ENCODE measurements at places on chromosomes 2 and 18.

DNA sequence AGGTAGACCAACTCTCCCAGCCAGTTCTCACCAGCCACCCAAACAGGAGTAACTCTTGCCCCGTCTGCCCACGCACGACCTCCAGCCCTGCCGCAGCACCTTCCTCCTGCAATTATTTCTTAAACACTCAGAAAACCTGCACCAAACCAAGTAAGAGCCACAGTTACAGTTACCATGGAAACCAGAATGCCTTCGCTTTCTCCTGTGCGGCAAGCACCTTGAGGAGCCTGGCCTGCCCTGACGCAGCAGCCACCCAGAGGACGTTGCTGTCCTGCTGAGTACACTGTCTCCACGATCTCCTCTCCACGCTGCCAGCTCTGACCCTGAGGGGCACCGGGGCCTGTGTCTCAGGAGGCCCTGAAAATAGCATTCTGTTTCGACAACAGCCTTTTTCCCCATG, 94.3 kb upstream of the SMIM21 start:
- no peak for DNase-seq

DNA sequence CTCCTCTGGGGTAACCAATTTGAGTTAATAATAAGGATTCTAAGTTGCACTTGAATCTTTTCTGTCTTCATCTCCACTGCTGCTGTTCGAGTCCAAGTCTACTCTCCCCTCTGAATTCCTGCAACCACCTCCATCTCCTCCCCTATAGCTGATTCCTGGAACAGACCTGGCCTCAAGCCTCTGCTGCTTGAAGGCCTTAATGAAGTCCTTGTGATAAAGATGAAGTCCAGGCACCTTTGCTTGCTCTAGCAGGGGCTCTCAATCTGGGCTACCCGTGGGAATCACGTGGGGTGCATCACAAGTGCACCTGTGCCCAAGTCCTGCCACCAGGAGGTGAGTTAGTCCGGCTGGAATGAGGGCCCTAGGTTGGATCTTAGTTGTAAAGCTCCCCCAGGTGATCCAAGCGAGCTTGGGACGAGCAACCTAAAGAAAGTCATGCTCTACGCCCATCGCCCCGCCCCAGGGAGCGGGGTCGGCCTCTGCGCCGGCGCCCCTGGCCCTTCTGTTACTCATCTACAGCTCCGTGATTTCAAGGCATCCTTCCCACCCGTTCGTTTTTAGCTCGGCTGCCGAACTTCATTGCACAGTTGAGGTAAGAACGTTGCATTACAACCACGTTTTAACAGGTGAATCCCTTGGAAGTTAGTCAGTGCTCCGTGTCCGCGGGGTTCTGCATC, 905 bp upstream of the IAH1 start:
- no peak for DNase-seq

DNA sequence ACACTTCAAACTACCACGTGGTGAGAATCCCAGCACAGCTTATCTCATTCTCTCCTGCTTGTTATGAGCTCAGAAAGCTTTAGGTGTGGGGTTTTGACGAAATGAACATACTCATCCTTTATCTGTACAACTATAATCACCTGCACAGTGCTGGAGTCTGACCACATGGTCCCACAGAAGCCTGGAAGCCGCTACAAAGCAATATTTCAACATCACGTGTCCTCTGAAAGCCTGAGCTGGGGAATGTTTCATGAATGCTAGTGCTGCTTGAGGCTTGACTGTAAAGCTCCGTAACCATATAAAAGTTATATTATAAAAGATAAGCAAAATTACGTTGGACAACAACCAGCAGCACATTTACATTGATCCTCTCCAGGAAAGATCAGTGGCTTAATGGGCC, 43.9 kb downstream of the PIEZO2 start:
- no peak for DNase-seq

DNA sequence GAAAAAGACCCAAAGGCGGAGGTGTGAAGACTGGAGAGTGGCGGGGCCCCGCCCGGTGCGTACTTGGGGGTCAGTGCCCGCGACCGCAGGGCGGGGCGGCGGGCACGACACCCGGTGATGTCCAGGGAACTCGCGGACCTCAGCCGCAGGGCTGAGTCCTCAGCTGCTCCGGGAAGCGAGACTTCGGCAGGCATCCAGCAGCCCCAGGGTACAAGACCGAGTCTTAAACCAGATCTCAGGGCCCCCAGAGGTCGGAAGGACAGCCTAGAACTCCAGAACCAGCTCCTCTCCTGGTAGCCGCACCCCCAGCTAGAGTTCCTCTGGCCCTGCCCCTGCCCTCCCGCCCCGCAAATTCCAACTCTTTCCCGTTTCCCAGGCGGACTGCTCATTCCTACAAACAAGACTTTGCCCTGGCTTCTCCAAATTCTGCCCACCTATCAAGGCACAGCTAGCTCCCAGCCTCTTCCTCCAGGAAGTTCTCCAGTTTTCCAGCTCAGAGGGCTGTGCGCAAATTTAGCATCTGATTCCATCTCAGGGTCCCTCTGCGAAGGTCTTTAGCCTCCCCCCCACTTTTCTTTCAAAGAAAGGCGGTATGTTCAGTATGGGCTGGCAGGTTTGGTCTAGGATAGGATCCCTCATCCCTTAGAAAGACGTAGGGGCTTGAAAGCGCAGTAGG, 26.0 kb upstream of the NOTO start:
- no peak for DNase-seq

DNA sequence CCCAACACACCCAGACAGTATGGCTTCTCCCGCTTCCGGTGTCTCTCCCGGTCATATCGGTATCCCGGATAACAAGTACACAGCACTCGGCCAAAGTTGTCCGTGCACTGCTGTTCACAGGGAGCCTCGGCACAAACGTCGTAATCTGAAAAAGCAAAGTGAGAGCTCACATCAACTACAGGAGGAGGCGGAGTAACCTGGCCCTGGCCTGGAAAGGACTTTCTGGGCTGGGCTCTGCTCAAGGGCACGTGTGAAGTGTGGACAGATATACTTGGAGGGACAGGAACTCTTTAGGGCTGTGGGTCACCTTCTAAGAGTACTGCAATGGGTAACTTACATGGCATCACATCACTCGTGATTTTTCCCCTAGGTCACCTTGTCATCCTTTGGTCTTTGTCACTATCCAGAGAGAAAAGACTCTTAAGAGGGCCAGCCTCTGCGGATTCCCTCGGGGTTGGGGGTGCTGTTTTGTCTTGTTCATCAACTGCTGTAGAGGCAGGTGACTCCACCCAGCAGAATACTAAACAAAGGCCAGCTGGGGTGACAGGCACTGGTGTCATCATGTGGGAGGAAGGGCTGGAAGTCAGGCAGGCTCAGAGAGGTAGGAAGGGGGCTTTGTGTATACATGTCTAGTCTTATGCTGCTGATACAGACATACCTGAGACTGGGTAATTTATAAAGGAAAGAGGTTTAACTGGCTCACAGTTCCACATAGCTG, 110.6 kb upstream of the LMAN1 start:
- DNase-seq = no peak

DNA sequence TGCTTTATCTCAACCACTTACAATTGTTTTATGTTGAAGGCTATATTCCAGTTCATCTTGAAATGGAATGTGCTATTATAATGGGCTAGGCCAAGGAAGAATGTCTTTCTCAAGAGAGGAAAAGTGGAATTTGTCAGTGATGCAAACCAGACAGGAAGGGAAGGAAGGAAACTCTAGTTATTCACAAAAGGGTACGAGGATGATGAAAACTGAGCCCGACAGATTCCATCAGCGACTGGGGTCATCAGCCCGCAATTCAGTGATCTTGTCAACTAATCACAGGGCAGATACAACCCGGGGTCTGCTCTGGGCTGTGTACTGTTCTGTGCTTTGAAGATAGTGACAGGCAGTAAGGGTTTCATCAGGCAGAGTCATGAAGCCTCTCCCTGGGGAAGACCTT, 23.4 kb upstream of the LYPD6 start:
- DNase-seq = no peak

- DNase-seq = no peak
Observed at GRCh38 chr2:177721087-177721486, 328.5 kb downstream of the AGPS start.

- DNase-seq = no peak
Observed at GRCh38 chr2:160876029-160876428, 284.2 kb upstream of the TANK start.

DNA sequence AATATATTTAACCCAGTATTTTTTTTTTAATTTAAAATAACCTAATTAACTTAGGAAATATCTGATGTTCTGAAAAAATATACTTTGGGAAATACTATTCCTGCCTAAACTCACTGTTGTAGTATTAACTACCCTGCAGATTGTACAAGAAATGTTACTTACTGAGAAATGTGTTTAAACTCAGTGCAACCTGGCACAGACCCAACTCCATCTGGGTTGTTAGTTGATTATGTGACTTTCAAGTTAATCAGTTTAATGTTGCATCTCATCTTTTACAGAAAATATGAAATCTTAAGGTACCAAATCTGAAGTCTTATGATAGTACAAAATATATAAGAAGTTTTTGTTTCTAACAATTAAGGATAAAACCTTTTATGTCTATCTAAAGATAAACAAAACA, 27.3 kb downstream of the VAPA start:
- DNase-seq = no peak

DNA sequence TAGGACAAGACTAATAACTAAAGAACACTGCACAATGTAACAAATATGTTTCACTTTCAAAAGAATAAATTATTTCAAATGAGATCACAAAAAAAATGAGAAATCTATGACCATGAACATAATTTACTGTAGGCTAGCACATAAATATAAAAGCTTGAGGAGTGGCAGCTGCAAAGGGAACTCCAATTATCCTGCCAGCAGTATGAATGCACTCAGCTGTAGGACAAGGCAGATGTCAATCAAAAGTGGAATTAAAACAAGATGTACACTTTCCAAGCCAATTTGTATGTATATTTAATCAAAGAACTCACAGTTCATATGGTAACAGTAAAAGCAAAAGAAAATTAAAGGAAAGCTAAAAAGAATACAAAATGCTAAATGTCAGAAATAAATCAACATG, 76.6 kb upstream of the NCKAP5 start:
- no peak for DNase-seq

DNA sequence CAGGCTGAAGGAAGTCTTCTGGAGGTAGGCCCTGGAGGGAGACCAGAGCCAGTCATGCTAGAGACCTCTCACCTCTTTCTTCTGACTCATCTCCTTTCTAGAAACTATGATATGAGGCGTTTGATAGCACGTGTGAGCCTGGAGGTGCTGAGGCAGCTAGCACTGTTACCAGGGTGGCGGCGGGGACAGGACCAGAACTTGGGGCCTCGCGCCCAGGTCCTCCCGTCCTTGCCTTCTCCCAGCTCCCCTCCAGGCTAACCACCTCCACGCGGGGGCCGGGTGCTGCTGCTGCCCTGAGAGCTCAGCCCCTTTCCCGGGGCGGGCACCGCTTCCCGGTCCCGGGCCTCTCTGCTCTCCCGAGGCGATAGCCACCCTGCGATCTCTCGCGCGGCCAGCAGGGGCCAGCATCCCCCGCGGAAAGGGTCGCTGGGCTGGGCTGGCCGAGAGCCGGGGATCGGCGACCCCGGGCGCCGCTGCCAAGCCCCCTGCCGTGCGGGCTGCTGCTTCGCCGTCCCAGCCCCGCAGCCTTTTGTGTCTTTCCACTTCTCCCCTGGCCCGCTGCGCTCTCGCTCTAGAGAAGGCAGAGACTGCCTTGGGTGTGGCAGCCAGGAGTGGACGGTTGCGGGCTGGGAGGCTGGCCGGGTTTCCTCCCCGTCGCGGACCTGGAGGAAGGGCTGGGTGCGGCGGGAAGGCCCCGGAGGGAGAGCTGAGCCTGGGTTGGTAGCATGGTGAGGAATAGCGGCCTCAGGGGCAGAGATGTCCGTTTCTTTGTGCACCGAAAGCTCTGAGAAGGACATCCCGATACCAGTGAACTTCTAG, 49.1 kb downstream of the TMEM17 start:
- peak; percentile 27 for DNase-seq

DNA sequence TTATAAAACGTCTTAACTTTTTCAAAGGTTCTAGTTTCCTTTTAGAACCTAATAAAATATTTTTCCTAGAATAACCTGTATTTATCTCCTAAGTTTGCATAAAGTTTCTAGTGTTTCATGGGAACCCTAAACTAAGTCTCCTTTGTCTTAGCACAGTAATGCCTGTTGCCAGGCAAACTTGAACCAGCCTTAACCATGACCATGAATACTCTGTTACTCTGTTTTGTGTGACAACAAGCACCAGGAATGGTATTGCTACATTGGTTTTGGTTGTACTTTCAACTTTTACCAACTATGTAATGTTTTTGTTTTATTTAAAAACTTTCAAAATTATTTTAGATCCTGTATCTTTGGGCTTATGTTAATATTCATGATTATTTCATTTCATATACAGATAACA, 137.6 kb downstream of the CERS6 start:
- DNase-seq = no peak

DNA sequence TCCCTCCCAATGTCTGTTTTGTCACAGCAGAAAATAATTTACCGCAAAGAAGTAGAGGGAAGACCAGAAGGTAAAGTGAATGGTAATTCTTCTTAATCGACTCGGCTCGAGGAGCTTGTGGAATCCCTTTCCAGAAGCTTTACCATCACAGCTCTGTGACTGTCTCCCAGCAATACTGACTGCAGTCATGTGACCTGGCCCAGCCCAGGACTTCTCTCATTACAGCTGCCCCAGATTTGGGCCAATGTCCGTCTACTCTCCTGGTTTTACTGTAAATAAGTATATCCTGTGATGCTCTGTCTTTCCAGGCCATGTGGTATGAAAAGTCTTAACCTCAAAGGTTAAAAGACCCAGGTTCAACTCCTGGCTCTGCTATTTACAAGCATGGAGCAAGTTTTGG, 18.9 kb upstream of the ELOA2 start:
- DNase-seq = no peak
